Esophagus squamous epithelium (tissue), 5 donors: ENCODE measurements at places on chromosomes 11 and 22.

DNA sequence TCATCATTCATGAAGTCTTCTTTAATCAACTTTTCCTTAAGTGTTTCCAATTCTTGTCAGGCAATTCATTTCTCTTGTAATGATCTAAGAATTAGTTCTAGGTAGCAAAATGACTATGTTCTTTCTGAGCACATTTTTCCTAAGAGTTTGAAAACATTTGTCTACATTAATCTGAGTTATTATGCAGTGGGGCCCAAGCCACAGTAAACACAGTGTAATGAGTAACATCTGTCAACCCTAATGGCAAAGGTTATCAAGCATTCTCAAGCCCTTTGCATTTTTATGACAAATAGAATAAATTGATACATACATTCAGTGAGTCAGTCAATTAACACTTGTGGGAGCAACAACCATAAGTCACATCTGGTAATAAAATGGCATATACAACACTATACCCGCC lies 106.7 kb upstream of the ZC3H12C start:
- no peak for DNase-seq

- no peak for DNase-seq
Observed at GRCh38 chr11:134417871-134418840, 6.1 kb upstream of the B3GAT1 start.

GRCh38 chr11:11463405-11463804 lies 110.4 kb upstream of the CSNK2A3 start:
- no peak for DNase-seq

DNA sequence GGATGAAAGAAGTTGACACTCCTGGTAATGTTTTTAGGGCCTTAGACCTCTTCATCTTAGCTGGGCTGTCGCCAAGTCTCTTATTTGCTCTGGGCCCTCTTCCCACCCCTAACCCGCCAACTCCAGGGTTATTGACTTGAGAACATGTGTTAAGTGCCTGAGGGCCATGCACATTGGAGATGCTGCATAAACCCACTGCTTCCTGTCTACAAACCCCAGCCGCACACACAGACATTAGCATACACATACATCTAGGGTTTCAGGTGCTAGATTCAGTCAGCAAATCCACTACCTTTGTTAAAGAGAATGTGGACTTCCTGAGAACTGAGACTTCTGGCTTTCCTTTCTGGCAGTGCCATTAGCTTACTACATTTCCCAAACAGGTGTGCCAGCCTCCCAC lies 817 bp downstream of the PANX3 start:
- DNase-seq = no peak

DNA sequence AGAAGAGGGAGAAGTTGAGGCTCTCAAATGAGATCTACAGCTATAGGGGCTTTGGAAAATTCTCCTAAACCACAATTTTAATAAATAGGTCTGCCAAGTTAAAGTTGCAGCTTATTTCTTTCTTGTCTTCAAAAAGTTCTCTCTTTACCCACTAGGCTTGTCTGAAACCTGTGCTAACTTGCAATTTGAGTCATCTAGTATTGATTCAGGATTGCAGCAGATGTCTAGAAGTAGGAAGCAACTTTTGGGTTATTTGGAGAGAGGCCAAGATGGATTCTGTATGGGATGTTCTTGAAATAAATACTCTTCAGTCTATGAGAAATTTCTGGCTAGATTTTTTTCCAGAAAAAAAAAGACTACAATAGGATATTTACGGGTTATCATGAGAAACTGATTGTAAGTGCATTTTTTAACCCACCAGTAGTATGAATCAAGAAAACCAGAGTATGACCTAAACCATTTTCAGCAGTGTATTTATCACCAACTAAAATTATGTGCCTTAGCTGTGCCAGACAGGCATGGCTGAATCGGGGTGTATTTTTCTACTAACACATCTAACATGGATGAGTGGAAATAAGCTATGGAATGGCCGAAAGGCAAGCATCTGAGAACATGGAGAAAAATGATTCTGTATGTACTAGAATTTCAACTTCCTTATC lies 4.9 kb upstream of the RAB38 start:
- DNase-seq = no peak

- DNase-seq = no peak
Observed at GRCh38 chr11:74138572-74138971, 32.2 kb downstream of the C2CD3 start.

DNA sequence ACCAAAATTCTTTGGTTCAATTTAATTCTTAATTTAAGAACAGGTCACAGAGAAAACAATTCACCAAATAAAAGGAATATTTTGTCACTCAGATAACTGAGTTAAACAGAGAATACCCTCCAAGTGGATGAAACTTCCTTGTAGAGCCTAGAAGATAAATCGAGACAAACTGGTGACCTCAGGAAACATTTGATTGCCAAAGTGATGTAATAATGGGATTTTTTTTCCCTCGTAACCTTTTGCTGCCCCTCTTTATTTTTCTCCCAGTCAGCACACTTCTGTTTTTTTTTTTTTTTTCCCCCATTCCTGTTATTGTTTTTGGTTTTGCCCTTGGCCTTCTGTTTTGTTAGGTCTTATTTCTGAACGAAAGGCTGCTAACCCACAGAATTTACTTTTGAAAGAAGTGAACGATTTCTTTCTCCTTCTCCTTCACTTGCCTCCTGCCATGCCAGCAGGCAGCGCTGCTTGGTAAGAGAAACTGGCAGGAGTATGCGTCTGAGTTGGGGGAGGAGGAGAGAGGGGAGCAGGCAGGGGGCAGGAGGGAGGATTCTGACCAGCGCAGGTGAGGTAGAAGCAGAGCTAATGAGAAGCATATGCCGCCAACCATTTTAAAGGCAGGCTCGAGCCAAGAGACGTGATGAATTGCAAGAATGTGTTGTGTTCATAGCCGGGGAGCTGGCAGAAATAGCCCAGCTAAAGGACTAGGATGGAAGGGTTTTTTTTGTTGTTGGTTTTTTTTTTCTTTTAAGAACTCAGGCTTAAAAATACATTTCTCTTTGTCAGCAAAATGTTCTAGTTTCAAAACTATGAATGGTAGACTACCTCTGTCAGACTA lies 121.9 kb upstream of the MTMR2 start:
- no peak for DNase-seq
